Stimulated activated CD8-positive, alpha-beta memory T cell treated with anti-CD3 and anti-CD28 coated beads, Interleukin-12 subunit alpha, Interleukin-12 subunit beta, amount 100 ng/mL, for 1 hour (primary cell): ENCODE measurements at places on chromosomes 5 and 9.

DNA sequence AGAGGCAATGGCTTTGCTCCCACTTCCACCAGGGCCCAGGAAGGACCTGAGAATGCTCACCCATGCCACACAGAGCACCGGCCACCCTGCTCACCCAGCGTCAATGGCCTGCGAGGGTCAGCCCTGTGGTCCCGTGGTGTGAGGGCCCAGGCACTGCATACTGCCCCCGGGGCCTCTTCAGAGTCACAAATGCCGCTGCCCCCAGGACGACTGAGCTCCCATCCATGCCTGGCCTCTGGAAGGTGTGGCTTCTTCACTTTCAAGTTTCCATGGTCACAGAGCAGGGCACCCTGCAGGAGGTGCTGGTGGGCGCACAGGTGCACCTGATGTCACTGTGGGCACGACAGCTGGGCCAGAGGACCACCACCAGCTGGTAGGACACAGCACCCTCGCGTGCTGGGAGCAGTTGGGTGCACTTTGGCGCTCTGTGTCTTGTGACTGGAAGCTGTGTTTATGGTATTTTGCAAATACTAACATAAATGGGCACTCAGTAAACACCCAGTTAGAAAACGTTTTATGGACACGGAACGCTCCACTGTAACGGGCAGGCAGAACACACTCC is 12.5 kb upstream of the ZDHHC11 start:
- no peak for DNase-seq

- no peak for DNase-seq
Observed at GRCh38 chr9:103661663-103662062, 432.4 kb upstream of the SMC2 start.

DNA sequence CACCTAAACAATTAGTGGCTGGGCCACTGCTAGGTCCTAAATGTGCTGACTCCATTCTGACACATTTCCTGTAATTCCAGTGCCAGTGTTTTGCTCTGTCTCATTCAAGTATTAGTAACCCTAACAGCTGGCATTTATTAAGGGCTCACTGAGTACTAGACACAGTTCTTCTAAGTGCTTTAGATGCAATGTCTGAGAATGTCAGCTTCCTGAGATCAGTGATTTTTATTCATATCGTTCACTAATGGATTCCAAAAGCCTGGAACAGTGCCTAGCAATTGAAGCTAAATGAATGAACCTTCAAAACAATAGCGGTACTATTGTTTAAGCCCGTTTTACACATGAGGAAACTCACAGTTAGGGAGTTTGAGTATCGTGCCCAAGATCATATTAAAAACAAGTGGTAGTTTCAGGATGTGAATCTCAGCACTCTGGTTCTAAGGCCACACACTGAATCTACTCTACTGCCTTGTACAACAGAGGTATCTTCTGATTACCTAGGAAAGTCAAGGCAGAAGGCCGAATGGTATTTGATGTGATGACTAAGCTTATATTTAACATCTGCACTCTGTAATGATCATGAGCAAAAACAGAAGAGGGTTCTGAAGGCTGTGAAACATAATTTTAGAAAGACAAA is 304.0 kb downstream of the PJA2 start:
- DNase-seq = no peak

GRCh38 chr5:80739496-80739895 is 84.7 kb upstream of the DHFR start:
- no peak for DNase-seq

DNA sequence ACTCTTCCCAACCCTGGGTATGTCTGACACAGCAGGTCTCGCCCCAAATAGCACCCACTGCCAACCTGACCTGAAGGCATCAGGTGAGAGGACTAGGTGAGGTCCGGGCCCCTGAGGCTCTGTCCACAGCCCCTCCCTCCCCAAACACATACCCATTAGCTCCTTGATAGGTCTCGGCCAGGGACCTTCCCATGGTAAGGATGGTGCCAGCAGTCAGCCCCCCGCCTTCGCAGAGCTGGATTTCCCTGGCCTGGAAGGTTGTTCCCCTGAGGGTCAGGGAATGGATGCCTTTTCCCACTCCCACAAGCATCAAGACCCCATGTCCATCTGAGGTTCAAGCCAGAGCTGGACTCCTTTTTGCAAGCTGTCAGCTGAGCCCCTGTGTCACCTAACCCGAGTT is 2.7 kb downstream of the ENHO start:
- no peak for DNase-seq

DNA sequence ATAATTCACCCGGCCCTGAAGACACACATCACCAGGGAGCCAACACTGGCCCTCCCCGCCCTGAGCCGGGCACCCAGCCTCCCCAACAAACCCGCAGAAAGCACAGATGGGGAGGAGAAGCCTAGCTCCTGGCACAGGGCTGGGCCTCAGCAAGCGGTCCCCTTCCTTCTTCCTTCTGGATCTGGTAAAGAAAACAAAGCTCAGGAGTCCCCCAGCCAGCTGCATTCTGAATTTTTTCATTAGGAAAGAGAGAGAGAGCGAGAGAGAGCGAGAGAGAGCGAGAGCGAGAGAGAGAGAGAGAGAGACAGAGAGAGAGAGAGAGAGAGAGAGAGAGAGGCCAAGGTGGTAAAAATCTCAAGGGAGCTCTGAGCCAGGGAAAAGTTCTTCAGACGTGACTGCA is 195.7 kb downstream of the CRB2 start:
- no peak for DNase-seq

- no peak for DNase-seq
Observed at GRCh38 chr5:9559965-9560364, 14.1 kb upstream of the SEMA5A start.

DNA sequence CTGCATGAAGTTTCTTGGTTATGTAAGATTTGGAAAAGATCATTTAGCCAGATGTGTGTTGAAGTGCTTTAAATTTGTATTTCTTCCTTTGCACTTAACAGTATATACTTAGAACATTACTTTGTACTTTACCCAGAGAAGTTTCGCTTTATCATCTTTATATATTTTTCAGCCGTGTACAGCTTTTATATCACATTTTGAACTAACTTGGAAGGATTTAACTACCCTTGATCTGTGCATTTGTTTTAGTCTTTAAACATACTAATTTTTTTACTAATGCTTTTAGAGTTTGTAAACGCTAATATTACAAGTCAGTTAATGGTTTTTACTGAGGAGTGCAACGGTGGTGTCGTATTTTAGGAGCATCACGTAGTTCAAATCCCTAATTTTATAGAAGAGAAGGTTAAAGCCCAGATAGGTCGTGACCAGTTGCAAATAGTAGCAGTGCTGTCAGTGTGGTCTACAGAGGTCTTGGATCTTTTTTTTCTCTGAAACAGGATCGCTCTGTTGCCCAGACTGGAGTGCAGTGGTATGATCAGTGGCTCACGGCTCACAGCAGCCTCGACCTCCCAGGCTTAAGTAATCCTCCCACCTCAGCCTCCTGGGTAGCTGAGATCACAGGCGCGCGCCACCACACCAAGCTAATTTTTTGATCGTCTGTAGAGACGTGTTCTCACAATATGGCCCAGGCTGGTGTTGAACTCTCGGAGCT is 2.0 kb downstream of the MATR3 start:
- no peak for DNase-seq

DNA sequence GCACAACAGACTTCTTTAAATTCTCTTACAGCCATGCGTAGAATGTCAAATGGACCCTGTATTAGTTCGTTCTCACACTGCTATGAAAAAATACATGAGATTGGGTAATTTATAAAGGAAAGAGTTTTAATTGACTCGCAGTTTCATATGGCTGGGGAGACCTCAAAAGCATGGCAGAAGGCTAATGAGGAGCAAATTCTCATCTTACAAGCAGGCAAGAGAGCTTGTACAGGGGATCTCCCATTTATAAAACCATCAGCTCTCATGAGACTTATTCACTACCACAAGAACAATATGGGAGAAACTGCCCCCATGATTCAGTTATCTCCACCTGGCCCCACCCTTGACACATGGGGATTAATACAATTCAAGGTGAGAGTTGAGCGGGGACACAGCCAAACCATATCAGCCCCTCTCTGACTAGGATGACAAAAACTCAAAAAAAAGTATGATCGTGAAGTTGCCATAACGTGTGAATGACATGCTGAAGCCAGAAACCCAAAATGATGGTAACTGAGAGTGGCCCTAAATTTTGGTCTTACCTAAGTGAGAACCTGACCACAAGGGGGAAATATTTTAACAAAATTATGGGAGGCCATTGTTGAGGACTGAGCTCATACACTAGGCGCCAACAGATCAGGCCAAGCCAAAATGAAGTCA is 17.5 kb upstream of the TEX10 start:
- no peak for DNase-seq

- no peak for DNase-seq
Observed at GRCh38 chr5:82331557-82331956, 53.4 kb upstream of the RPS23 start.

DNA sequence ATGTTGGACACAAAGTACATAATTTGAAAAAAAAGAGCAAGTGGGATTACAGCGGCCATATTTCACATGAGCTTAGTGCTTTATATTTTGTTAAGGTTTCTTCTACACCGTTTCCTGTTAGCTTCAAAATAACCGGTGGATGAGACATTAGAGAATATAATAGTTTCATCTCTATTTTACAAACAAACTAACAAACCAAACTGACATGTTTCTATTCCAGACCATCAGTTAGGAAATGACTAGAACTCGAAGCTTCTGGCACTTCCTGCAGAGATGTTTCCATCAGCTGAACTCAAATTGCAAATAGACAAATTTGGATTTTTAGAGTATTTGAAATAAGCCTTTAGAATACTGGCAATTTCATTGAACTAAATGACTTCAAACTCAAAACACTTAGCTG is 86.5 kb downstream of the MTRR start:
- DNase-seq = no peak

DNA sequence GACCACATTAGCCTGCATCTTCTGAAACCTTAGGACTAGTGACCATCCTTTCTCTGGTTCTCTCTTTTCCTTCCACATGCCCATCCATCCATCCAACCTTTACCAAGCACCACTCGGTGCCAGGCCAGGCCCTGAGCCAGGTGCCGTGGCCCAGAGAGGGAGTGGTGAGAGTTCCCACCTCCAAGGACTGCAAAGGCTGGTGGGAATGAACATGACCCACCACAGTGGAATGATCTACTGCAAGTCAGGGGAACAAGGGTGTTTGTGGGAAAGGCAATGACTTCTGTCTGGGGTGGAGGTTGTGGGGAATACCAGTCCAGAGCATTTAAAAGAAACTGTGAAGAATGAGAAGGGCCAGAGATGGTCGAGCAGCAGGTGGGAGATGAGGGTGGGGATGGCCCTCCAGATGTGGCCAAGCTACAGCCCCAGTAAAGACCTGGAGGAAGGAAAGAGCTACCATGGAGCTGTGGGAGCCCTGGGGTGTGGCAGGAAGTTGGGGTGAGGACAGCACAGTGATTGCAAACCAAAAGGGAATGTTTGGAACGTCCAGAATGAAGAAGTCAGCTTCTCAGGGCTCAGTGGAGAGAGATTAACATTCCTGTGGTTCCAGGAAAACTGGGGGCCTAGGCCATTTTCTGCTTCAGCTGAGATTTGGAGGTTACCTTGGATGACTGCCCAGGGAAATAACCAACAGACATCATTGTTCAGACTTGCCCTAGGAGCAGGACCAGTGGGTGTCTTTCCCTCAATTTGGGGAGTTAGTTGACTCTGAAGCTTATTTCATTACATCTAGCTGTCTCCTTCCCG is 30.7 kb upstream of the CORO2A start:
- DNase-seq = no peak

GRCh38 chr5:14753947-14754346 is 89.4 kb downstream of the OTULIN start:
- no peak for DNase-seq

DNA sequence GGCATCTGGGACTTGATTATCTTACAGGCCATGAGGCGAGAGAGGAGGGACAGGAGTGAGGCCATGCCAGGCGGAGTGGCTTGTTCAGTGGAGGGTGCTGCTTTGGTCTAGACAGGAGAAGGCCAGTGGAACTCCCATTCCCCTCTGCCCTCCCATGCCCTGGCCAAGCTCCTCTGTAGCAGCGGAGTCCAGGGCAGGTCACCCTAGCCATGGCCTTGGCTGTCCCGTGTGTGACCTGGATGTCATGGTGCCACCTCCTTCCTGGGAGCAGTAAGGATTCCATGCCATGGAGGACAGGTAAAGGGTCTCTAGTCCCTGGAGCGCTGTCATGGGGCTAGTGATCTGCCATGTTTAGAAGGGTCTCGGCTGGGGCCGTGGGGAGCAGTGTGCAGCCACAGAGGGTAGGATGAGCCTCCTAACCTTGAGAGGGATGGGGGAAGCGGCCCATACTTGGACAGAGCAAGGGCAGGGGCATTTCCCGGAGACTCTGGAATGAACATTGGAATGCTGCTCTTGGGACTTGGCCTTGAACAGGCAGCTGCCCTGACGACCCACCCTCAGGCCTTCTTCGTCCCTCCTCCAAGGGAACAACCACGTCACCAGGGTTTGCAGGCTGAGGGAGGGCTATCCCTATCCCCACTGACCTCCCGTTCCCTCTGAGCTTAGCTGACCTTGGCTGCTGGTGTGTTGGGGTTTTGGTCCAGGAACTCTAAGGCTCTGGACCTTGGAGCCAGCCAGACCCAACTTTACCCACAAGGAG is 100.4 kb downstream of the DAB2IP start:
- DNase-seq = no peak

DNA sequence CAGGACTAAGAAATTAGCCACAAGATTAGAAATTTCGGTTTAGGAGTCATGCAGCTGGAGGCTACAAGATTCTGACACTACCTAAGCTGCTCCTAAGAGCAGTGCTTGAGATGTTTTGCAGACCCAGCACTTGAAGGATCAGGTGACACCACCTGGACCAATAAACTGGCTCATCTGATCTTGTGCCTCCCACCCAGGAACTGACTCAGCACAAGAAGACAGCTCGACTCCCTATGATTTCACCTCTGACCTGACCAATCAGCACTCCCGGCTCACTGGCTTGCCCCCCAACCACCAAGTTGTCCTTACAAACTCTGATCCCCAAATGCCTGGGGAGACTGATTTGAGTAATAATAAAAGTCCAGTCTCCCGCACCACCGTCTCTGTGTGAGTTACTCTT is 170.4 kb downstream of the TTC39B start:
- no peak for DNase-seq

- DNase-seq = no peak
Observed at GRCh38 chr5:33410221-33410620, 30.5 kb upstream of the TARS1 start.

- DNase-seq = no peak
Observed at GRCh38 chr5:159459132-159459627, 128.9 kb upstream of the IL12B start.

DNA sequence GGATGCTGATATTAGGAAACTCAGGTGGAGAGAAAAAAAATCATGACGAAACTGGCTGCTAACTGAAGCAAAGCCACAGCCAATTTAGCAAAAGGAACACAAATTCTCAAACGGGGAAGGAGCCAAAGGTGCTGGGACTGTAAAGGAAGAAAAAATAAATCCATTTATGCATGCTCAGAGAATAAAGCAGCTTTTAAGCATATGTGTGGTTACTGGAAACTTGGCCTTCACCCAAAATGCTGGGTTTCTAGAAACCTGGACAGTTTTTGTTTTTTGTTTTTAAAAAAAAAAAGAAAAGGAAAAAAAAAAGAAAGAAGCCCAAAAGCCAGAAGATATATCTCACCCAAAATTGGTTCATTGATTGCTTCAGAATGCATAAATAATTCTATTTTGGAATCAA is 8.0 kb downstream of the WHRN start:
- DNase-seq = no peak
